ENCODE measurements at places on chromosomes 2 and 18. TPM values are rescaled to one million over a fixed set of nuclear protein-coding genes. Genes with fewer than 3 reads are reported as not detected.

The ZNG1B gene
- 37.5 TPM for total RNA-seq

The NEU2 gene
- not detected for total RNA-seq

GRCh38 chr18:58336605-58337004 lies 292.3 kb downstream of the ALPK2 start:
- DNase-seq: no peak

GRCh38 chr2:79994965-79995364 lies 309.6 kb downstream of the LRRTM1 start:
- no peak for DNase-seq

All from frontal cortex (tissue), 4 donors.